ENCODE measurements at places on chromosomes 1 and 21.

GRCh38 chr1:203276408-203276807 lies 28.9 kb upstream of the BTG2 start:
- DNase-seq, result no peak

DNA sequence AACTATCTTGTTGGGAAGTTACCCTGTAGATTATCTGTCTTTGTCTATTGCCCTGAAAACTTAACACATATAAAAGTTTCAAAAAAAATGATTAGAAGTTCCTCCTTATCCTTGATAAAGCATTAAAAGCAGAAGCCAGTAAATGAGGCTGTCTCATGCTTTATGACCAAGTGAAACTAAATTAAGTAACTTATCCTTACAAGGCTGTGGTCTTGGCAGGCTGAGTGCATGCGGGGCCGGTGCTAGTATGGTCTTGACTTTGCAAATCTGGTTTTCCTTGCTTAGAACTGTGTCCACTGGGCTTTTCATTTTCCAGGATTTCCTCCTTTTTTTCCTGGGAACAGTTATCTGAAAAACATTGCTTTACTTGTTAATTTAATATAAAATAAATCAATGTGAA lies 43.1 kb downstream of the PCNX2 start:
- no peak for DNase-seq

GRCh38 chr1:154410185-154410827 lies 5.2 kb downstream of the IL6R start:
- no peak for DNase-seq

GRCh38 chr1:163807331-163808049 lies 485.7 kb downstream of the NUF2 start:
- DNase-seq, result no peak

GRCh38 chr1:217363319-217363718 lies 267.6 kb downstream of the GPATCH2 start:
- DNase-seq, result no peak

GRCh38 chr1:219085082-219085481 lies 88.6 kb upstream of the LYPLAL1 start:
- DNase-seq, result no peak

GRCh38 chr1:95118710-95119109 lies 1.6 kb downstream of the TLCD4 start:
- DNase-seq, result peak; percentile 63

GRCh38 chr1:50977575-50978143 lies 7.6 kb downstream of the CDKN2C start:
- peak; percentile 46 for DNase-seq

DNA sequence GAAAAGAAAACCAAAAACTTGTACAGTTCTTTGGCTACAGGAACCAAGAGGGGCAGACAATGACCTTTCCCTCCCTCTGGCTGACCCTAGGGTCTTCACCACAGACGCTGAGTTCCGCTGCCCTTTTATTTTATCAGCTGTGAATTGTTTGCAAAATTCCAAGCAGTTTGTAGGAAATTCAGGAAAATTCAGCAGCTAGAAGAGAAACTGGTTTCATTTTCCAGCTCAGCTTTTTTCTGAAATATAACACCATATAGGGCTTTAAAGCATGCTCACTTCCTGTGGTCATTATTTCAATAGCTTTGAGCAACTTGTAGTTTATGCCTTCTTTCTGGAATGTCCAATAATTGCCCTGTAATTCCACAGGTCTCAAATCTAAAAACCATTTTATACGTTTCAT lies 5.5 kb upstream of the PIK3R3 start:
- no peak for DNase-seq

DNA sequence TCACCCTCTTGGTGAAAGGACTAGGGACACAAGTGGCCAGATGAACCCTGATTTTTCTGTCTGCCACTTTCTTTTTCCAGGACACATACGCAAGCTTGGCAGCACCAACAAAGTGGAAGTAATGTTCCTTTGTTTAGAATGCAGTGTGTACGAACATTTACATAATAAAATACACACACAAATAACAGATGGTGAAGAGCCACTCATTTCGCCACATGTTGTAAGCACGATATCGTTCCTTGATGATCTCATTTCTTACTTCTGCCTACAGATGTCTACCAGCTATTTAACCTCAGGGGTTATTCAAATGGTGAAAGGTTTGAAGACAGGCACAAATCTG lies 670.2 kb upstream of the CXADR start:
- no peak for DNase-seq

DNA sequence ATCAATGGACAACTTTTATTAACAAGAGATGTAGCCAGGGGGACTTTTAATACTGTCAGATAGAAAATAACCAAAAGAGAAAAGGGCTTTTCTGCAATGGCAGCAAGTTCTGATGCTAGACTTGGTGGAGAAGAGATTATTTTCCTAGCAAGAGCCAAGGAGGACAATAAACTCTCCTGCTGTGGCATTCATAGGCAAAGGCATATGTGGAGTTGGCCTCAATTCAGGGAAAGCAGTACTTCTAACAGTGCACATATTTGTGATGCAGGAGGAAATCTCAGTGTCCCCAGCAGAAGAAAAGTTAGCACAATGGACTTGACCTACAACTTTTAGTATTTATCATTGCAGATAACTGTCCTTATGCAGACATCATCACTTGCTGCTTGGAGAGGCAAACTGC lies 75.1 kb upstream of the GRIK1 start:
- DNase-seq, result no peak

DNA sequence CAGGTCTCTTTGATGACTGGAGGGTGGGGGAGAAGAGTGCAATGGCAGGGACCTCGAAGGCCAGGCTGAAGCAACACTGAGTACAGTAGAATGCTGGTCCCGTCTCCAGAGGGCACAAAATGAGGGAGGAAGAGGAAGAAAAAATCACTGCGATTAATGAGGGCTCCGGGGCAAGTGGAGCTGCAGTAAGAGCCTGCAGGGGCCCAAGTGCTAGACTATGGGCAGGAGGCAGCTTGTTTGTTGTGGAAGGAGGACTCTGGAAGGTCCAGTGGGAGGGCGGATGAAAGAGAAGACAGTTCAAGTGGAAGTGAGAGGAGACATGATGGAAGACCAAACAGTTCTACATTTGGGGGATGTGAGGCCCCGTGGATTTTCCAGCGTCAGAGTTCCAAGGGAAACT lies 17.4 kb downstream of the TMCC2 start:
- DNase-seq, result no peak

Data from erythroblast (primary cell).